ENCODE measurements at places on chromosomes 11 and 22. TPM values are rescaled to one million over a fixed set of nuclear protein-coding genes. Genes with fewer than 3 reads are reported as not detected.

The SLC5A4 gene
- 0.33 TPM for total RNA-seq

The ADM2 gene
- total RNA-seq, result not detected

The OR4C6 gene
- not detected for total RNA-seq

The OR52A1 gene
- total RNA-seq, result not detected

The VPREB3 gene
- not detected for total RNA-seq

The PAFAH1B2 gene
- total RNA-seq, result 83.3 TPM

All from ovary (tissue), 10 donors.